ENCODE measurements at places on chromosomes 2 and 18.
A peak's percentile ranks its signal among the peaks of the same experiment; 100 is the strongest.

DNA sequence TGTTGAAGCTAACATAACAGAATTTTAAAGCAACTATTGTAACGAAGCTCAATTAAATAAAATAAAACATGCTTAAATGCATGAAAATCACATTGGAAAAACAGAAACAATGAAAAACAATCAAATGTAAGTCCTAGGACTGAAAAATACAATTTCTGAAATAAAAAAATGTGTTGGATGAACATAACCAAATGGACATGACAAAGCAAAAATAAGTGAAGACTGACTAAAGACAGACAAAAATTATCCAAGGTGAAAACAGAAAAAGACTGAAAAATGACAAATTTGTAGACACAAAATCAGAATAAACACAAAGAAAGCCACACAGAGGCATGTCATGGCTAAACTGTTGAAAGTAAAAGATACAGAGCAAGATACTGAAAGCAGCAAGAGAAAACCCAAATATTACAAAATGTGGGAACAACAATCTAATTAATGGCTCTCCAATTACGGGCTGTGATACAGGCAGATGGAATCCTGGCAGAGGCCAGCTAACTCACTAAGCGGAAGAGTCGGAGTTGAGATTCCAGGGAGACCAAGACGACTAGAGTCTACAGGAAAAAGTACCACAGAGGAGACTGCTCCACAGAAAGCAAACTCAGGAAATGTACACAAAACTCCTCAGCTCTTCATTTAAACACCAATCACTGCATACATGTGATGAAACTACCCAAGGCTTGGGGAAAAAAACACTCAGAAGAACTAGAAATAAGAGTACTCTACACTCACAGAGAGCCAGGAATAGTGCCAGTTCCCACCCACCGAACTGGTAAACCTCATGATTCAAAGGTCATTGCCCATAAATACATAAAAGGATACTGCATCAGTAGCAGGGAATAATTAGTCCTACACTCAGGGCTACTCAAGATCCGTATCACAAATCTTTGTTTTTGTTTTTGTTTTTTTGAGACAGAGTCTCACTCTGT lies 83.6 kb downstream of the ATAD2B start:
- DNase-seq: no peak

DNA sequence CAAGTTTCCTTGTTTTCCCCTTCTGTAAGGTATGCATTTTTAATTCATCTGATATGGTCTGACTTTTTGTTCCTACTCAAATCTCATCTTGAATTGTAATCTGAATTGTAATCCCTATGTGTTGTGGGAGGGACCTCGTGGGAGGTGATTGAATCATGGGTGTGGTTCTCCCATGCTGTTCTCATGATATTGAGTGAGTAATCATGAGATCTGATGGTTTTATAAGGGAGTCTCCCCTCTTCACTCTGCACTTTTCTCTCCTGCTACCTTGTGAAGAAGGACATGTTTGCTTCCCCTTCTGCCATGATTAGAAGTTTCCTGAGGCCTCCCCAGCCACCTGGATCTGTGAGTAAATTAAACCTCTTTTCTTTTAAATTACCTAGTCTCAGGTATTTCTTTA lies 476.1 kb downstream of the LPIN1 start:
- no peak for DNase-seq

DNA sequence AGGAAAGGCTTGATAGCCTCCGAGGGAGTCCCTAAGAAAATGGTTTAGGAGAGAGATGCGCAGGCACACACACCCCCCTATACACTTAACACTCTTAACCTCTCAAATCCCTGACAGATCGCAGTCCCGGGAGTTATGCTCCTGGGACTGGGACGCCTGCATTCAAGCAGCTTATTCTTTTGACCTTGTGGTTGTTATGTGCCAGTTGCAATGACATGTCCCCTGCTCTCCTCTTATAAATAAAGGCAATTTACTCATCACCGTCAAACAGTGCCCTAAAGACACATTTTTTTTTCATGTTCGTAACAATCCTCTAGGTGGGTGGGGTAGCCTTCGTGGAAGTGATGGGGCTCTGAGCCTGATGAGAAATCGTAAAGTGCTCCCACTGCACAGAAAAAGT lies 162.2 kb downstream of the LRRC30 start:
- DNase-seq: no peak

DNA sequence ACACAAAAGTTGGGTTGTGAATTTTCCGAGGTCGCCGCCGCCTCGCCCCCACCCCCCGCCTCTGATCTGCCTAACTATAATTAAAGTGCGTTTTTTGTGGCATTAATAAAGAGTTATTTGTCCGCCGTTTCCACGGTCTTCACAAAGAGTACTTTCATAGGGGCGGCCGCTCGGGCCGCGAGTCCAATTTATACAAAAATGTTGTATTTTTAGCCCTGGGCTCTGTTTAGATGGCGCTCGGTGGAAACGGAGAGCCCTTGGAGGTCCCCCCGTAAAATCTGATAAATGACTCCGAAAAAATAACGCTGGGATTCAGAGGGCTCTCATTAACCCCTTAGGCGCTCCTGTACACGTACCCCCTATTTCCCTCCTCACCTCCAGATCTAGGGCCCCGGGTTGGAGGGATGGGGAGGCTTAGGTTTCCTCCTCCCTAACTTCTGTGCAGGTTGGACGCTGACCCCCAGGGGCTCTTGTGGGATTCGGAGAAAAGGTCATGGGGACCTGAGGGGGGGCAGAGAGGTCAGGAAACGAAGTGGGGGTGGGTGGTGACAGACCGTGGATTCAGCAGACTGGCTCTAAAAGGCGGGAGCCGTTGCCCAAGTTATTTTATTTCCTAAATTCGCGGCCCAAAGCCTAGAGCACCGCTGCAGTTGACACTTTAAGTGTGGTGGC lies 1.9 kb downstream of the CYP26B1 start:
- DNase-seq: no peak

DNA sequence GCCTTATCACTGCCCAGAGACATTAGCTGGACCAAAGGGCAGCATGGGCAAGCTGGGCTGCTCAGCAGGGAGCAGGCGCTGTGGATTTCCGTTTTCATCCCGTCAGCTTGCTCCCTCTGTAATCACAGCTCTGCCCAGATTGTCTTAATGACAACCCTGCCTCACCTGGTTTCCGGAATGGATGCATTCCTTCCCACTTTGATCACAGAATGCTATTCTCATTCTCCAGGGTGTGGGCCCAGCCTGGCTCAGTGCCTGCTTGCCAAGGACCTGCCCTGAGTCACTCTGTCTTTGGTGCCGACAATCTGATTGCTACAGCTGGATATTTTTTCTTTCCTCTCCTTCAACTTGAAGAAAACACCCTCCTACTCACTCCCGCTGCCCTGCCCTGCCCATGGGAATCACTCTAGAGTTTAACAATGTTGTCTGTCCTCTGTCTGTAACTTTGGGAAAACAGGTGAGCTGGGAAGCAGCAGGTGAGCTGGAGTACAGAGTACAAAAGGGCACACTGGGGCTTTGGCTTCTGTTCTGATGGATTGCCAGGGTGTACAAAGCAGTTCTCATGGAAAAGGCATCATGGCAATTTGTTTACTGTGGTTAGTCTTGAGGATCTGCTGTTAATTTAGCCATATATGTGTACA lies 27.2 kb upstream of the FAM136A start:
- DNase-seq: no peak

- DNase-seq: no peak
Observed at GRCh38 chr2:198017068-198017467, 212.7 kb downstream of the PLCL1 start.

DNA sequence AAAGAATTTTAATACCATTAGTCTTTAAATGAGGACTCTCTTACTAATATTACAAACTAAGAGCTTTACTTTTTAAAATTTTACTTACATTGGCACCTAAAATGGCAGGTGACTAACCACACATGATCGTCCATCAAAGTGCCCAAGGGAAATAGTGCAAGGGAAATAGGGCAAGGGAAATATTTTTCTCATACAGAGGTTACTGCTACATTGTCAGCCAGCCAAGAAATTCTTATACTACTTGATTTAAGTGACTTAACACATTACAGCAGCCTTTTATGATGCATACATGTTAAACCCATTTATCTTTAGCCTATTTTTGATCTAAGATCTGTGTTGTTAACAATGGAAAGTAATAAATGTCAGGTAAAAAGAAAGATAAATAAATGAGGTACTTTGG lies 587.2 kb upstream of the PKDCC start:
- no peak for DNase-seq

- DNase-seq: no peak
Observed at GRCh38 chr2:72108121-72108520, 39.5 kb downstream of the CYP26B1 start.

GRCh38 chr2:214630402-214631045 lies 179.0 kb downstream of the BARD1 start:
- no peak for DNase-seq

DNA sequence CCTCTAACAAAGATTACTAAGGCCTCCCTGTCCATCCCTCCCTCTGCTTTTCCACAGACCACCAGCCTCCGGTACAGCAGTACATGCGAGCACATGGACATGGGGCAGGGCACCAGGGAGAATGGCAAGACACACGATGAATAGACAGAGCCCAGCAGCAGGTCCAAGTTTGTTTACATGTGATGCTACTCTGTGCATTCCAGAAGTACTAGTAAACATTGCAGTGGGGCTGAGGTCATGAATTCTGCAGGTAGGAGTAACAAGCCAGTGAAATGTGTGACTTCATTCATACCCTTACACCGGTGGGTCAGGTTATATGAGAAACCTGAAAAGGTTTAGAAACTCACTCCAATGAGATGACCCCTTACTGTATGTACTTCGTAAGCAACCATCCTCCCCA lies 205.7 kb downstream of the BCL11A start:
- DNase-seq: no peak

GRCh38 chr2:145771525-145771924 lies 1251.6 kb upstream of the ZEB2 start:
- peak; percentile 27 for DNase-seq

- no peak for DNase-seq
Observed at GRCh38 chr2:3388412-3388738, 8.9 kb downstream of the TRAPPC12 start.

DNA sequence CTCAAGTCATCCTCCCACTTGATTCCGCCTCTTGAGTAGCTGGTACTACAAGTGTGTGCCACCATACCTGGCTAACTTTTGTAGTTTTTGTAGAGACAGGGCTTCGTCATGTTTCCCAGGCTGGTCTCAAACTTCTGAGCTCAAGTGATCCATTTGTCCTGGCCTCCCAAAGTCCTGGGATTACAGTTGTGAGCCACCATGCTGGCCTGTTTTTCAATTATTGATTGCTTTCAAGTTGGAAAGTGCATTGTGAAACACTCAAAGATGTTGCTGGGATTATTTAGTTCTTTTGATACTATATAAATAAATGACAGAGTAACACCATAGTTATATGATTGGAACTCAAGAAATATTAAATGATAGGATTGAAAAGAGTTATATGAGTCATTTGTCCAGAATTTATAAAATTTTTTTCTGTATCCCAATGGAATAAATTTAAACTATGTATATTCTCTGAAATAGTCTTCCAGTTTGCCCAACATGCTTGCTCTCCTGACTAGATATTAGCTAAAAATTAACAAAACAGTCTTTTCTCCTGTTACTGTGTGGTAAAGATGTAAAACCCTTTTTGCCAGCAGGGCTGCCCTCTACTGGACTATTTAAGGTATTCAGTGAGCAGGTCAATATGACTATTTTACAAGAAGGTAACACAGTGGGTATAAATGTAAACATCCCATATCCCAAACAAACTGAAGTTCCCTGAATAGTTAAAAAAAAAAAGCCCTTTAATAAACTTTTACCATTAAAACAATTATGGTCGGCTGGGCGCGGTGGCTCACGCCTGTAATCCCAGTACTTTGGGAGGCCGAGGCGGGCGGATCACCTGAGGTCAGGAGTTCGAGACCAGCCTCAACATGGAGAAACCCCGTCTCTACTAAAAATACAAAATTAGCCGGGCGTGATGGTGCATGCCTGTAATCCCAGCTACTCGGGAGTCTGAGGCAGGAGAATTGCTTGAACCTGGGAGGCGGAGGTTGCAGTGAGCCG lies 42.7 kb downstream of the ACSL3 start:
- peak; percentile 60 for DNase-seq

GRCh38 chr2:139790136-139790535 lies 1009.9 kb upstream of the NXPH2 start:
- DNase-seq: no peak

DNA sequence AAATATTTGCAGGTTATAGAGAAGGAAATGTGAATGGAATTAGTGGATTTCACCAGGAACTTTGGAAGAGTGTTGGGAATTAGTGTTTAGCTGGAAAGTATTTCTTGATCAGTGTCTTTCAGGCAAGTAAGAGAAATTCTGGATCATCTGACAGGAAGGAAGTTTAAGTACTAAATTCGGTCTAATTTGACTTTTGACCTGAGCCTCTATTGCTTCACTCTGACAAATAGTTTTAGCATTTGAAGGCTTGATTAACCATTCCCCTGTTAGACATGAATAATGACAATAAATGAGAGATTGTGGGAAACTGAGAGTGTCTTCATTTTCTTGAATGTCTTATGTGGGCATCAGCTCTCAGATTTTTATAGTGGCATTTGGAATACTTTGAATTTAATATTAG lies 16.0 kb downstream of the CCNT2 start:
- peak; percentile 34 for DNase-seq

- no peak for DNase-seq
Observed at GRCh38 chr18:22523481-22523880, 105.8 kb upstream of the CTAGE1 start.

- DNase-seq: no peak
Observed at GRCh38 chr2:238702276-238703052, 145.4 kb upstream of the TWIST2 start.

- no peak for DNase-seq
Observed at GRCh38 chr2:64613276-64613675, 40.4 kb downstream of the SERTAD2 start.

- DNase-seq: peak; percentile 44
Observed at GRCh38 chr2:85016446-85016845, 45.5 kb downstream of the KCMF1 start.

DNA sequence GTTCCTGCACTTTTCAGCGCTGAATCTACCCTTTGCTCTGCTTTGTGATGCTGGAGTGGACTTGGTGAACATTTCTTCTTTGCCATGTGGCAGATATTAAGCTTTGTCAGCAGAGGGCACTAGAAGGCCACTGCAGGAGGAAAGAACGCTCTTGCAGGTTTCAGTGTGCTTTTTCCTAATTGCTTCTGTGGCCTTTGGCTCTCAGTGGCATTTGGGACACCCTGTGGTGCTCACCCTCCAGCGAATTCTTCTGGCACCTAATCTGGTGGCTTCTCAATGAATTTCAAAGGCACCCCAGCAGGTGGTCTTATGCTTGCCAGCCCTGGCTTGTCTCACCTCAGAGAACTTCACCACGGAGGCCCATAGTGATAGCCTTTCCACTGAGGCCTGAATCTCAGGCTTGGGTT lies 146.7 kb downstream of the MYO3B start:
- DNase-seq: peak; percentile 50

DNA sequence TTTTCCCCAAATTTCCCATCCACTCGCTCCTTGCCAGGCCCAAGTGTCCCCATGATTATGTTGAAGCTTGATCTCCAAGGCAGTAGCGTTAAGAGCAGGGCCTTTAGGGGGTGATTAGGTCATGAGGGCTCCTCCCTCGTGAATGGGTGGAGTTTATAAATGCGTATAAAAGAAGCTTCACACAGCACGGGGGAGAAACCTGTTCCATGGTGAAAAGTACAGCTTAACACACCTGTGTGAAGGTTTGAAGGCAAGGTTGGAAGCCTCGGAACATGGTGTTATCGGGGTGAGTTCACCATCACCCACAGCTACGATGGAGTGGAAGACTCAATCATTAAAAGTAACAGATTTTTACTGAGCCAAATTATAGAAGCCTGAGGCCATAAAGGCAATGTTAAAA lies 137.4 kb upstream of the ALKAL2 start:
- DNase-seq: no peak

GRCh38 chr2:137051778-137052398 lies 286.5 kb downstream of the THSD7B start:
- no peak for DNase-seq

GRCh38 chr2:159640176-159640575 lies 23.8 kb upstream of the BAZ2B start:
- no peak for DNase-seq
